Astrocyte (in vitro differentiated cells and primary cell): ENCODE measurements at places on chromosomes 6 and 20. TPM values are rescaled to one million over a fixed set of nuclear protein-coding genes. Genes with fewer than 3 reads are reported as not detected.

HDGFL1 gene
- not detected in 2 replicates for total RNA-seq

SSTR4 gene
- not detected in 2 replicates for total RNA-seq

LTB gene
- total RNA-seq: 0.26 and 0.52 TPM in 2 replicates

TNFRSF6B gene
- total RNA-seq: 2.0 and 2.8 TPM in 2 replicates

OR2J3 gene
- not detected in 2 replicates for total RNA-seq

DLL1 gene
- 1.6 and 2.0 TPM in 2 replicates for total RNA-seq

UBE2V1 gene
- total RNA-seq: 136 and 139 TPM in 2 replicates

GGTLC1 gene
- total RNA-seq: not detected in 2 replicates

RBPJL gene
- not detected in 2 replicates for total RNA-seq

SLC35D3 gene
- total RNA-seq: not detected in 2 replicates

LRRC73 gene
- total RNA-seq: 0.30 and 0.31 TPM in 2 replicates

SRMS gene
- total RNA-seq: 0.14 TPM in 1 of 2 replicates, not detected in the other

PTPRK gene
- total RNA-seq: 139 and 159 TPM in 2 replicates

DNA sequence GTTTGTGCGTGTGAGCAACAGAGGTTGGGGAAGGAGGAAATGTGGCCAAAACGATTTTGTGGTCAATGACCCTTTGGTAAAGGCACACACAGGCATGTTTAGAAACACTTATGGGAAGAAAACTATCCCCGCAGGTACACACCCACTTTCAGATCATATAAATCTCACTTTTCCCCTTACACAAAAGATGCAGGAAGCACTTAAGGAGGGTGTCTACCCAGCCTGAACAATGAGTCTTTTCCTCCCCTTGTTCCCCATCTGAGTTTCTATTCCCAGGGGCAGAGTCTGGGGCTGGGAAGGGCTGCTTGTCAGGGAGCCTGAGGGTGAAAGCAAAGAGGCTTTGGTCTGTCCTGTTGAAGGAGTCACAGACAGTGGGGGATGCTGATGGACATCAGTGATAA lies 193.2 kb upstream of the SALL4 start:
- DNase-seq: no peak

- peak; percentile 71 for DNase-seq
Observed at GRCh38 chr20:1764136-1765033, 106.8 kb upstream of the SIRPG start.

GRCh38 chr20:62734881-62735280 lies 26.2 kb downstream of the NTSR1 start:
- no peak for DNase-seq

GRCh38 chr20:30286157-30286556 lies 971.3 kb upstream of the DEFB115 start:
- DNase-seq: no peak

DNA sequence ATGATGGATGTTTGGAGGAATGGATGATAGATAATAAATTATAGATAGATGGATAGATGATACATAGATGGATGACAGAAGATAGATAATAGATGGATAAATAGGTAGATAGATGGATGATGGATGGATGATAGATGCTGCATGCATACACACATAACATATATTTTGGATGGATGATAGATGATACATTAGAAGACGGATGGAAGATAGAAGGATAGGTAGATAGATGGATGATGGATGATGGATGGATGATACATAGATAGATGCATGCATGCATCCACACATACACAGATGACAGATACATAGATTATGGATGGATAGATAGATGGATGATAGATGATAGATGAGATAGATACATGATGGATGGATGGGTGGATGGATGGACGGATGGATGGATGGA lies 387.8 kb downstream of the TAF4 start:
- no peak for DNase-seq

DNA sequence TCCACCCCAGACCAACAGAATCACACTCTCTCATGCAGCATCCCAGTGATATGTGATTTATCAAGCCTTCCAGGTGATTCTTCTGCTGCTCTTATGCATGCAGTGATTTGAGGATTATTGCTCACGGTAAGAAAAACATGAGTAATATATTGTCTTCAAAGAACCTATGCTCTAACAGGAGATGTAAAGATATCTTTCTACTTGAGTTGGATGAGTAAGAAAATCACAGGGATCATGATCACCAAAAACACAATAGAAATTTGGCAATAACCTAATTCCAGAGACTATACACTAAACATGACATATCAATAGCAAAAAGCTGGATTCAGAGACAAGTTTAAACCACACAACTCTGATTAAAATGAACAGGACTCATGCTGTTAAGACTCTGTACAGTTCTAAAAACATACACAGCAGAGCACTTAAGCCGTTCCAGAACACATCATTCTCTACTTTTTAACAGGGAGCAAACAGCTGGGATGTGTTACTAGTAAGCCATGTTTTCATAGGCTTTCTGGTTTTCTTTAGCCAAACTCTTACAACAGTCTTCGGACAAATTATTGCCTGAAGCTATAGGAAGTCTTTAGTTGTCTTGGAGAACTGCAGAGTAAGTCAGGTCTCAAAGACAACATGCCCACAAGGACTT lies 568.6 kb downstream of the HAO1 start:
- DNase-seq: no peak

DNA sequence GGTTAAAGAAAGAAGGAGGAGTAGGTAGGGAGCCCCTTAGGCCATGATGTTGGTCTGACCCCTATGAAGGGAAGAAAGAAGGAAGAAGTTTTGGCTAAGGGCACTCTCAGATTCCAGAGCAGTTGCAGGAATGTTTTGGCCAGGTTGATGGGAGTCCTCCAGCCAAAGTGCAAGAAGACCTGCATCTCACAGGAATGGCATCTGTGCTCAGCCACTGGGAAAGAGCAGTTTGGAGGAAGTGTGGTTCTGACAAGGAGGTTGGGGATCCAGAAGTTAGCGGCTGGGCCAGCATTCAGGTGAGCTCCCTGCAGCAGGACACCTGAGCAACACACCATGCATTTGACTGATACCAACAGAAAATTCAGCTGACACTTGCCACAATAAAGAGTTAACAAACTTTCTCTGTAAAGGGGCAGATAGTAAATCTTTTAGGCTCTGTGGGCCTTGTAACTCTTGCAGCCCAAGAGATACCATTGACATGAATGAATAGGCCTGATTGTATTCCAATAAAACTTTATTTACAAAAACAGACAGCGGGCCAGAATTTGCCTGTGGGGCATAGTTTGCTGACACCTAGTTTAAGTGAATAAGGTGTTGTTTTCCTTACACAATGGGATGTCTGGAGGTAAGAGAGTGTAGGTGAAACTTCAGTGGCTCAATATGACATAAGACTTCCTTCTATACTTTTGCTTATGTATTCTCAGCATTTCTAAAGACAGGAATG lies 71.0 kb downstream of the EDN1 start:
- DNase-seq: no peak

- no peak for DNase-seq
Observed at GRCh38 chr6:108203189-108204112, 37.6 kb downstream of the NR2E1 start.

DNA sequence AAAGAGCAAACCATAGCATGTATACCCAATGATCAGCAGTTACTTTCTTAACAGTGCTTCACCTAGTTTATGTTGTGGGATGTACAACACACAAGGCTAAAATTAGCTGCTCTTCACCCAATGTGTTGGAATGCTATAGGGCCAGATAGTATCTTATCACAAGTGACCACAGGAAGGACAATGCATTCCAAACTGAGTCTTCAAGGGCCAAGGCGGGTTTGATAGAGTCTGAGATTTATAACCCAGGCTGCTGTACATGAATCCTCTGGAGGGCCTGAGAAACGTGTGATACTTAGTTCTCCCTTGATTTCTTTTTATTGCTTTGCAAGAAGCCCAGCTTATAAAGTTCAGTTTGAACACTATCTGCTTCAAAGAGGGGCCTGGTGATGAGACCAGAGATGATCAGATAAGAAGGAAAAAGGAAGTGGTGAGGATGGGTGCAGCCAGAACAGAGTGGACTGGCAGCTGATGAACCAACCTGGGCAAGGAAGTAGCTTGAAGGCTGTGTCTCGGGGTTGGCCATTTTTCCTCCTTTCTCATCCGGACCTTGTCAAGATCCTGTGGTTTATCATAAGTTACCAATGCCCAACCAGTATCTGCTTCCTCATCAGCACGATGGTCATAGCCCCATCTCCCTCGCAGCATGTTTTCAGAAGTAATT lies 62.2 kb upstream of the BMP2 start:
- peak; percentile 40 for DNase-seq

GRCh38 chr6:160450849-160451248 lies 102.7 kb downstream of the SLC22A3 start:
- DNase-seq: no peak

GRCh38 chr6:147724454-147724853 lies 216.0 kb downstream of the SAMD5 start:
- DNase-seq: no peak

DNA sequence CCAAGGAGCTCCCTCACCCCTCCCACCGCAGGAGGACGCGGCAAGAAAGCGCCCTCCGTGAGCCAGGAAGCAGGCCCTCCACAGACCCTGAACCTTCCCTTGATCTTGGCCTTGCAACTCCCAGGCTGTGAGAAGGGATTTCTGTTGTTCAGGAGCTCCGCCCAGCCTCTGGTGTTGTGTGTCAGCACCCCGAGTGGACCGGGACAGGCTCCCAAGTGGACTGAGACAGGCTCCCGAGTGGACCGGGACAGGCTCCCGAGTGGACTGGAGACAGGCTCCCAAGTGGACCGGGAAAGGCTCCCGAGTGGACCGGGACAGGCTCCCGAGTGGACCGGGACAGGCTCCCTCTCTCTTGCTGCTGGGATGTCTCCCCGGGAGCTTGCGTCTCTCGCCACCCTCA lies 9.3 kb upstream of the NTSR1 start:
- no peak for DNase-seq

GRCh38 chr6:107757910-107758309 lies 66.2 kb downstream of the SCML4 start:
- no peak for DNase-seq

DNA sequence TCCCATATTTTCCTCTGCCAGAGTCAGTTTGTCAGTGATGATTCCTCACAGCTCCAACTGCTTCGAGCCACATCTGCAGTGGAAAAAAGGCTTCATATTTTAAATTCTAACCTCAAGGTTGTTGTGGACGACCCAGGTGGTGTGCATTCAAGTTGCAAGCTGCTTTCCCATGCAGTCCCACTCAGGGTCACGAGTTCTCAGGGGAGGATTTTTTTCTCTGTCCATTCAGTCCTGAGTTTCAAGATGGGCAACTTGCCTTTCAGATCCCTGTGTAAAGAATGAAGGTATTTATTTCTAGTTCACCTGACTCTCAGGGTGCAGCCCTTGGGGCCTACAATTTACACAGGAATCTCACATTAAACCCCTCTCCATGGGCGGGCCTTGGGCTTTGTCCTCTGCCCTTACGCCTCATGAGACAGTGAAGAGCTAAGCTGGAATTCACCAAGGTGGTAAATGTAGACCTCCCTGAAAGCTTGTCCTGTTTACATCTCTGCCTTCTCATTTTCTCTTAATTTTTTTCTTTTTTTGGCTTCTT lies 65.9 kb downstream of the TPD52L1 start:
- DNase-seq: no peak

DNA sequence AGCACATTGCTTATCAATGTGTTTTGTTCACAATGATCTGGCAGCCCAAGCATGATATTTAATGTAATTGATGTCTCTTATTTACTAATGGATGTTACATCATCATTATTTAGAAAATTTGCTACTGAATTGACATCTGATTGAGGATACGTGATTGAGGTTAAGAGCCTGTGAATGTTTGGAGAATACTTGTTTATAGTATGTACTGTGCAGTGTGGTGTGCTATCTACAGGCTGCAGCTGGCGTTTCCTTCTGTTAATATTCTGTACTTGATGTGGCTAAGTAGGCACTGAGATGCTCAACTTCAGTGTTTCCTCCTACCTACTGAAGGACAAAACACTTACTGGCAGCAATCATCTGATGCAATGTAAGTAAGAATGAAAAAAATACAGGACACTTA lies 709.6 kb upstream of the FLRT3 start:
- no peak for DNase-seq

DNA sequence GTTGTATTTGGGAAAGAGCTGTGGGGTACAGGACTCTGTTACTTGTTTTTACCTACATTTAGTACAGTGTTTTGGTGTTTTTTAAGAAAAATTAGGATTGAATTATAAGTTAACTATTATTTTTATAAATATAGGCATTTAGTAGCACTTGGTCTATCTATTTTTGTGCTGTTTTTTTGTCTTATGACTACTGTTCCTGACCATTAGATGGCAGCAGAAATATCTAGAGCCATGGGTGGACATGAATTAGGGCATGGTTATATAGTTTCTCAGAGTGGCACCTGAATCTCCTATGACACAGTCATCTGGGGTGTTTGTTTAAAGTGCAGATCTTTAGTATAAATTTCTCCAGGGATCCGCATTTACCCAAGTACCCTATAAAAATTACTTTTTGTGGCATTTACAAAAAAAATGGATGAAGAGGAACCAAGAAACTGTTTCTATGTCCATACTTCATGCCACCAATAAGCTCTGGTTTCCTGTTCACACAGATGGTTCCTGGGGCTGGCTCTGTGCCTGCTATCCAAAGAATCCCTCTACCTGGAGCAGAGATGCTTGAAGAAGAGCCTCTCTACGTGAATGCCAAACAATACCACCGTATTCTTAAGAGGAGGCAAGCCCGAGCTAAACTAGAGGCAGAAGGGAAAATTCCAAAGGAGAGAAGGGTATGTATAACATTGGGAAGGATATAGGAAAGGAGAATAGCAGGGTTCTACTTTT lies 19.8 kb downstream of the NFYA start:
- no peak for DNase-seq

DNA sequence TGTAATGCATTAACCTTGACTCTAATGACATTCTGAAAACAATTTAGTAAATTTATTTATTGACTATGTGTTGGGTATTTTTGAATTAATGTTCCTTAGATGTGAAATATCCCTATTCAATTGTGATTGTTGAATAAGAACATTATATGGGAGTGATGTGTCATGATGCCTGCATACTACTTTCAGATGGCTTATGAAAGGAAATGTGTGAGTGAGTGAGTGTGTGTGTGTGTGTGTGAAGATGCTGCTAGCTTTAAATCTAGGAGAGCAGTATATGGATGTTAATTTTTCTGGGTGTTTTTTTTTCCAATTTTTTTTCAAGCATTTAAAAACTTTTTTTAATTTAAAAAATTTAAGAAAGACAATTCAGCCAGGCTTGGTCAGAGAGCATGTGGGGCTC lies 32.5 kb upstream of the NT5E start:
- no peak for DNase-seq

DNA sequence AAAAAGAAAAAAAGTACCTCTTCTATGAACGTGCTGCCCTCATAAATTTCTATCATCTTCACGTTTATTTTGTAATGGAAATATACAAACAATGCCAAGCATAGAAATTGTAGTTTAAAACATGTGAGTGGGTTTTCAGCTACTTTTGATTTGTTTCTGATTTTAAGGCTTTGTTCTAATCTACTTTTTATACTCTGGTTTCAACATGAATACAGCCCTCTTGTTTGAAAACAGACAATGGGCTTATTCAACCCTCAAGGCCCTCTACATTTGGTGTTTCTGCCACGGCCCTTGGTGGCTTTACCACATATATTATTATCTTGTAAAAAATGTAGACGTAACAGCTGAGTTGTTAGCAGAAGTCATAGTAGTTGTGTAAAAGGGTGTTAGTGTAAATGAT lies 153.9 kb downstream of the SOX4 start:
- no peak for DNase-seq
